ENCODE measurements at places on chromosomes 5 and 9.
A peak's percentile ranks its signal among the peaks of the same experiment; 100 is the strongest.

GRCh38 chr9:33234511-33235467, 5.2 kb upstream of the SPINK4 start:
- no peak for DNase-seq

GRCh38 chr5:42991404-42992087, 48.6 kb downstream of the ANXA2R start:
- DNase-seq, result peak; percentile 73

DNA sequence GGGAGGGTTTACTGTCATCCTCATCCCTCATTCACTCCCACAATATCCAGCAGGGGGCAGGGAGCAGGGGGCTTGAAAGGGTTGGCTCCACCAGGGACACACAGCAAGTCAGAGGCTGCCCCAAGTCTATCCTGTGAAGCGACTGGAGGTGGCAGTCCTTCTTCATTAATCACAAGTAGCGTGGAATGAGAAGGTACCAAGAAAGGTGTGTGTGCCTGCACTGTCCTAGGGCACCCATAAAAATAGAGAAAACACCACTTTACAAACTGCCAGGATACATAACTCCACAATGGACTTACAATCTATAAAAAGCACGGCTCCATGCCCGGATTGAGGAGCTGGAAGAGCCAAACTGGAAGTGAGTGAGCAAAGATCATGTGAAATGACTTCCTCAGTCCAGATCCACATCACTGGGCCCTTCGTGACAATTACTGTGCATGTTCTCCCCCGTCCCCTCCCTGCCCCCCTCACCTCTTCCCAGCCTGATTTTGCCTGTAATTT, 183.9 kb downstream of the SLIT3 start:
- DNase-seq, result peak; percentile 39

- DNase-seq, result no peak
Observed at GRCh38 chr9:98532147-98532546, 176.6 kb downstream of the GABBR2 start.

DNA sequence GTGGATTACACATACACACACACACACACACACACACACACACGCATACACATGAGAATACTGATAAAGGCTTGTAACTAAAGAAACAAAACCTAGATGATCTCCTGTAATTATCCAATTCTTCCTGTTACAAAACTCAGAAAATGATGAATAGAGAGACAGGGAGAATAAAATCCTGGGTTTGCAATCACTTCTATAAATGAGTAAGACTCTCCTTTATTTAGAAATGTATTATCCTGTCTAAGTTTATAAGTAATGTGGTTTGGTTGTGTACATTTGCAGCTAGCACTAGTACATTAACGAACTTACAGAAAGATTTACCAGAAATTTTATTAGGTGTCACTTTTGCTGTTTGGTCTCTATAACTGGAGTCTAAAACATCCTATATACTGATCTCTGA, 2.8 kb upstream of the PRR16 start:
- no peak for DNase-seq

GRCh38 chr5:180235077-180235476, 26.1 kb upstream of the RASGEF1C start:
- DNase-seq, result no peak

- DNase-seq, result no peak
Observed at GRCh38 chr9:134193912-134194535, 29.7 kb upstream of the RNU6ATAC start.

DNA sequence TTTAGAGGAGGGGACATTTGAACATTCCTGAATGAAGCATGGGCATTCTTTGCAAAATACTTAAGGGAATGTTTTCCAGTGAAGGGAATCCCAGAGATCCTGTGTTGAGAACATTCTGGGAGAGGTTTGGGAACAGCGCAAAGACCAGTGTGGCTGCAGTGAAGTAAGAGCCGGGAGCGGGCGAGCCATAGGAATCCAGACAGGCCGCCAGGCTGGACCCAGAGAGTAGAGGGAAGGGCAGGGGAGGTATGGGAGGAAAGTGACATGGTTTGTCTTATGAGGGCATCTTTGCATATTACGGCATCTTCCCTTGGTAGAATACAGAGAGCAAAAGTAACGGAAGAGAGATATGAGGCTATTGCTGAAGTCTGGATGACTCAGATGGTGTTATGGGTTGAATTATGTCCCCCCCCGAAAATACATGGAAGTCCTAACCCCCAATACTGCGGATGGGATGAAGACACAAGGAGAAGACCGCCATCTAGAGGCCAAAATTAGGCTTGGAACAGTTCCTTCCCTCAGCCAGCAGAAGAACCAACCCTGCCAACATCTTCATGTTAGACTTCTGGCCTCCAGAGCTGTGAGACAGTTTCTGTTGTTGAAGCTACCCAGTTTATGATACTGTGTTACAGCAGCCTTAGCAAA, 268.2 kb downstream of the MAST4 start:
- peak; percentile 38 for DNase-seq

GRCh38 chr5:73286896-73287295, 113.9 kb downstream of the TMEM174 start:
- no peak for DNase-seq

GRCh38 chr9:130073373-130073772, 19.7 kb downstream of the GPR107 start:
- no peak for DNase-seq

- DNase-seq, result no peak
Observed at GRCh38 chr5:105145152-105145551, 1582.6 kb upstream of the NUDT12 start.

- DNase-seq, result no peak
Observed at GRCh38 chr9:114494776-114495569, 10.3 kb downstream of the WHRN start.

Data from HT-29 (cell line).